Aortic smooth muscle cell (primary cell): ENCODE measurements at places on chromosomes 11 and 22. TPM values are rescaled to one million over a fixed set of nuclear protein-coding genes. Genes with fewer than 3 reads are reported as not detected.

The OR5B21 gene
- not detected in 2 replicates for total RNA-seq

The OR52H1 gene
- 0.66 and 0.87 TPM in 2 replicates for total RNA-seq

The MAJIN gene
- total RNA-seq: not detected in 2 replicates

The GRIK4 gene
- under 0.01 TPM in 1 of 2 replicates, not detected in the other for total RNA-seq

The MYO18B gene
- 1.2 and 11.1 TPM in 2 replicates for total RNA-seq

The MMP12 gene
- not detected in 2 replicates for total RNA-seq

The ALDH3B1 gene
- total RNA-seq: 24.4 and 29.2 TPM in 2 replicates

The THAP12 gene
- total RNA-seq: 40.6 and 40.7 TPM in 2 replicates
